Stimulated activated CD4-positive, alpha-beta T cell treated with anti-CD3 and anti-CD28 coated beads, Interleukin-1b, Interleukin-23, amount 100 ng/mL, for 48 hours (primary cell): ENCODE measurements at places on chromosomes 4 and X.

GRCh38 chr4:154004016-154004415 lies 215.1 kb upstream of the SFRP2 start:
- DNase-seq: no peak

DNA sequence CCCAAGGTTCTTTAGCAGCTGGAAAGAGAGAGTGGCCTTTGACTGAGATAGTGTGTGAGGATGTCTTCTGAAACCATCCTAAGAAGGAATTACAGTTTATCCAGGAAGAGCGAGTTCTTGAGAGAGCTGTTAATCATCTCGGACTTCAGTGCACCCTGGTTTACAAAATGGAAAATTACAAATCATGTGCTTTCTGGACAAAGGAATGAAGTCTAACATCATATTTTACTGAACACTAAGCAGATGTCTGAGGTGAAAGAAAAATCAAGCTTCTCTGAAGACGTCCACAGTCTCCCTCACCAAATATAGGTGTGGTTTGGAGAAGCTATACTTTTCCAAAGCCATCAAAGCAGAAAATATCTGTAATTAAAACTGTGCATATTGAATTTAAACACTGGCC lies 30.8 kb upstream of the CYP2U1 start:
- no peak for DNase-seq

DNA sequence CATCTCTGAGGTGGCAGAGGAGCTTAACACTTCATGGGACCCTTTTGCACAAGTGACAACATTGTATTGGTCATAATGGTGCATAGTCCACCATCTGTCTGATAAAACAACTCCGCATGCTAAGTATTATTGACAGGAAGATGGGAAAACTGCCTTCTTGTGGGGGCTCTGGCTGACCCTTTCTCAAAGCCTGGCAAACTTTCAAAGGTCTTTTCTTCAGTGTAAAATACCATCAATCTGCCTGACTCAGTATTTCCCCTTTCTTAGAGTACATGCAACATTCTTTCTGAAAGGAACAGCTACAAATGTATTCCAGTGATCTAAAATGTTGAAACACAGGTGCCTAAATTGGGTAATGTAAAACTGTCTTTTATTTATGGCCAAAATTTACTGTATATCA lies 89.1 kb downstream of the NAA11 start:
- no peak for DNase-seq

GRCh38 chr4:10204401-10205058 lies 87.9 kb upstream of the WDR1 start:
- no peak for DNase-seq

DNA sequence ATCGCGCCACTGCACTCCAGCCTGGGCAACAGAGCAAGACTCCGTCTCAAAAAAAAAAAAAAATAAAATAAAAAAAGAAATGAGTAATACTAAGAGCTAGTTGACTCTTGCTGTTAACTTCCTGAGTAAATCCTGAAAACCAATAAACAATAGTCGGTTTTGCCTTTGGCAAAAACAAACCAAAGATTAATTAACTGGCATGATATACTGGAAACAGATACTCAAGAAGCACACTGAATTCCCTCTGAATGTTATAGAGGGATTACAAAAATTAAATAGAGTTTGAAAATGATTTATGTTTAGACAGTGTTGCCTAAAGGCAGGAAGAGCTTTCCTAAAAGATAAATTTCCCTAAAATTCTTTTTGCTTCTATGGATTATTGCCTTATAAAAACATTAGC lies 1702.3 kb downstream of the STIM2 start:
- DNase-seq: no peak

DNA sequence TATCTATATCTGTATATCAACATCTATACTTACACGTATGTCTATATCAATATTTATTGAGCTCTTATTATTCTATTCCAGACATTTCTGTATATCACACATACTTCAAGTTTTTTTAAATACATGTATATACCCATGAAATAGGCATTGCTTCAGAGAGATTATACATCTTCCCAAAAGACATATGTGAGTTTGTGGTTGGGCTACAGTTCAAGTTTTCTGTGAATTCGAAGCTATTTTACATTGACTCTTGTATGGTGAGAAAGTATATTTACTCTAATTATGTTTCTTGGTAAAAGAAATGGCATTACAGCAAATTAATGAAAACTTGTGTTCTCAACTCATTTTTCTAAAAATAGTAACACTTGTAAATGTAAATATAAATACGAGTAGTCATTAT lies 46.8 kb upstream of the CTSO start:
- no peak for DNase-seq

DNA sequence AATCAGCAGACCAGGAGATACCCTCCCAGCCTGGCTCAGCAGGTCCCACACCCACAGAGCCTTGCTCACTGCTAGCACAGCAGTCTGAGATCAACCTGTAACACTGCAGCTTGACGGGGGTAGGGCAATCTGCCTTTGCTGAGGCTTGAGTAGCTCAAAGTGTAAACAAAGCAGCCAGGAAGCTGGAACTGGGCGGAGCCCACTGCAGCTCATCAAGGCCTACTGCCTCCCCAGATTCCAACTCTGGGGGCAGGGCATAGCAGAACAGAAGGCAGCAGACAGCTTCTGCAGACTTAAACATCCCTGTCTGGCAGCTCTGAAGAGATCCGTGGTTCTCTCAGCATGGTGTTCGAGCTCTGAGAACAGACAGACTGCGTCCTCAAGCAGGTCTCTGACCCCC lies 15.1 kb upstream of the GABRA2 start:
- no peak for DNase-seq

DNA sequence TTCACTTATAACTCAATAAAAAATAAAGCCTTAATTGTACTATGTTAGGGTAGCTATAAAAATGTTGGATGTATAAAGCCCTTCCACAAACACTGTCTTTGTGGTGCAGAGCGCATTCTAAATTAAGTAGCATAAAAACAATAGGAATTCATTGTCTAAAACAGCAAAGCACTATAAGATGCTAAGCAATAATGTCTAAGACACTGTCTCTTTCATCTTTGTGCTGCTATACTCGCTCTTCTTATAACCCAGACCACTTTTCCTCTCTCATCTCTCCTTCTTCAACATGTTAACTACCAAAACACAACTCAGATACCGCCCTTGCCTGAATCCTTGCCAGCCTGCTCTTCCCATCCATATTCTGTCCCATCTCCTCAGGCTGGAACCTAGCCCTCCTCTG lies 170.0 kb downstream of the CENPC start:
- no peak for DNase-seq

DNA sequence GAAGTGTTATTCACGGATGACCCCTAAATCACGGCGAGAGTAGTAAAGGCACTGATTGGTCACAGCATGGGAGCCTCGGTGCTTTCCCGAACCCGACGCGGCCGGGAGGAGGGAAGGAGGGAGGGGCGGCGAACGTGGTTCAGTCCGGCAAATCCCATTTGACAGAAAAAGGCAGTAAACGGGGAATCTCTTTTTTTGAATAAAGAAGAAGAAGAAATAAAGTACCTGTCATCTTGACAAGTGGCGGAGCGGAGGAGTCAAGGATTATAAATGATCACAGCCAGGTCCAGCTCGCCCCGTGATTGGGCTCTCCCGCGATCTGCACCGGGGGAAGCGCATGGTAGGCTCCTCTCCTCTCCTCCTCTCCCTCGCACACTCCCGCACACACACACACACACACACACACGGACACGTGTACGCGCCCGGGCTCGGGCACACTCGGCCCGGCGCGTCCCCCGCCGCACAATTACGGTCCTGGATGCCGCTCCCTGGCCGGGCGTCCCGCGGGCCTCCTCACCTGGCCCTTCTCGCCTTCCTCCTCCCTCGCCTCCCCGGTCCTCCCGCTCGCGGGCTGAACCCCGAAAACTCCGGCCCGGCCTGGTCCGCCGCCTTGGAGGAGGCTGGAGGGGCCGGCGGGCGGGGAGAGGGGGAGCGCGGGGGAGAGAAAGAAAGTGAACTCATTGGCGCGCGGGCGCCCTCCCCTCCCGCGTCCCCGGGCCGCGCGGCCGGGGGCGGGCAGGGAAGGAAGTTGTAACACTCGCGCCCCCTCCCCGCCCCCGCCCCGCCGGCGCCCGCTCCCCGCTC lies 99.2 kb upstream of the TENM3 start:
- DNase-seq: no peak
